ENCODE measurements at places on chromosomes 3 and 15.

DNA sequence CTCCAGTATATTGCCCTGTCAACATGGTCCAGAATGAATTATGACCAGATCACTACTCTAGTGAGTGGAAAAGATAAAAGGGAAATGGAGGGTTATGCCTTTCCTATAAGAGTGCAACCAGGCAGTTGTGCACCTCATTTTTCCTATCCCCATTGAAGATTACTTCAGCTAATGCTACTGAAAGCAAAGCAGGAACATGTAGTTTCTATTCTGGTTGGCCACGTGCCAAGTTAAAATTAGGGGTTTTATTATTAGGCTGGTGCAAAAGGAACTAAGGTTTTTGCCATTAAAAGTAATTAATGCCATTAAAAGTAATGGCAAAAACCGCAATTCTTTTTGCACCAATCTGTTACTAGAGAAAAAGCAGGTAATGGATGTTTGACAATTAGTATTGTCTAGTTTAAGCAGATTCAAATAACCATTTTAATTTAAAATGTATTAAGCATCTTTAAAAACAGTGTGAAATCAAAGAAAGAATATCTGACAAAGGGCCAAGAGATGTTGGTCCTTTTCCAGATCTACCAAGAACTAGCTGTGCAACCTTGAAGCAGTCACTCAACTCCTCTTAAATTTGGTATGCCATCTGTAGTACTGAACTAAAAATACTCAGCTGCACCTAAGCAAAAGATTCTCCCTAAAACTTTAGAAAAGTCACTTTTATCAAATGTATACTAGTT lies 567.5 kb upstream of the CCDC54 start:
- DNase-seq, result no peak

GRCh38 chr3:5425371-5425770 lies 237.9 kb downstream of the EDEM1 start:
- no peak for DNase-seq

- DNase-seq, result no peak
These were observed at the start of gene ERC2 for GRCh38 chr3:56468184-56469106. ERC2 (minus strand) TSS chr3:56468467.

GRCh38 chr3:9912294-9912935 lies 4.5 kb upstream of the IL17RC start:
- DNase-seq, result no peak

DNA sequence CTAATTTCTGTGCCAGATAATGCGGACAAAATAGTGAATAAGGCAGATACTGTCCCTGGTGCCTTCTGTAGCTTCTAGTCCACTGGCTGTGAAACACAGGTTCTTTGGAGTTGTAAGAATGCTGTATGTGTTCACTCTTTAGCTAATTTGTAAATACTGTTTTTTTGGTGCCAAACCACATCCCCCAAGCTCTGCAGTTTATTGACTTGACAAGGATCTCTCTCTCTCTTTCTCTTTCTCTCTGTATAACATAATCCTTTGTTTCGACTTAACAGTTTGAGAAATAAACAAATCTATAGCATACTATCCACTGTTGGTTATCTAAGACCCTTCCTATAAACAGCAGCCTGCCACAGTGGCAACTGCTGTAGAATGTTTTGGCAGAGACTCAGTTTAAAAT lies 7.6 kb downstream of the SMAD3 start:
- DNase-seq, result no peak

DNA sequence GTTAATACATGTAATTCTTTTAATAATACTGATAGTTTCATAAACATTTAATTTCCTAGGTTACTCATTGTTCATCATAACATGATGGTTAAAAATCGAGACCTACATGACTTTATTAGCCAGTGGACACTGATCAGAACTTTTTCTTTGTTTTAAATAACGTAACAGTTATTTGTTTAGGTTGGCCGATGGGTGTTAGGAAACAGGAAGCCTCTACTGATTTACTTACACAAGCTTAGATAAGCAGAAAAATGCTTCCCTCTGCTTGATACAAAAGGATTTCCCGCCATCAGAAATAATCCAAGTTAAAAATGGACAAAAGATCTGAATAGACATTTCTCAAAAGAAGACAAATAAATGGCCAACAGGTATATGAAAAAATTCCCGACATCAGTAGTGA lies 16.6 kb upstream of the APH1B start:
- no peak for DNase-seq

All from activated T-helper 1 cell treated with anti-CD3 and anti-CD28 coated beads, Interleukin-12 subunit alpha, Interleukin-12 subunit beta, Interleukin-2, Interleukin-4 antibody, amounts not matched to agents 30 ng/mL and 10 ng/mL and 1 ng/mL, durations not matched to agents 14 hours and 24 hours and 36 hours (primary cell).